ENCODE measurements at places on chromosomes 12 and 14.

- DNase-seq, result peak; percentile 87
Measured at GRCh38 chr14:35385042-35385839, 19.3 kb downstream of the NFKBIA start.

GRCh38 chr12:78088391-78088832 lies 257.7 kb downstream of the NAV3 start:
- DNase-seq, result no peak

DNA sequence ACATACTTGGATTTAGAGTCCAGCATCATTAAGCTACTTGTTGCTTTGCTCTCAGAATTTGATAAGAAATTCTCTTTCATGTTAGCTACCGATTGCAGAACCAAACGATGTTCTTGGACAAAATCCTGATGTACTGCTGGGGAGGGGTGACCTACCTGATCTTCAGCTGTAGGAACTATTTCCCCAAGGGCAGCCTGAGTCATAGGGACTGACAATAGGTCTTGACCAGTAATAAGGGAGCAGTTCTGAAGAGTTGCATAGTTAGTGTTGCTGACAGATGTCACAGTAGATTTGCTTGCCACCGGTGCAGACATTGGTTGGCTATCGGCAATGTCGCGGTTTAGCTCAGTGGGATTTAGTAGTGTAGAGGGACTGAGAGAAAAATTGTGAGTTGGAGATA lies 10.6 kb downstream of the SIX4 start:
- DNase-seq, result no peak

DNA sequence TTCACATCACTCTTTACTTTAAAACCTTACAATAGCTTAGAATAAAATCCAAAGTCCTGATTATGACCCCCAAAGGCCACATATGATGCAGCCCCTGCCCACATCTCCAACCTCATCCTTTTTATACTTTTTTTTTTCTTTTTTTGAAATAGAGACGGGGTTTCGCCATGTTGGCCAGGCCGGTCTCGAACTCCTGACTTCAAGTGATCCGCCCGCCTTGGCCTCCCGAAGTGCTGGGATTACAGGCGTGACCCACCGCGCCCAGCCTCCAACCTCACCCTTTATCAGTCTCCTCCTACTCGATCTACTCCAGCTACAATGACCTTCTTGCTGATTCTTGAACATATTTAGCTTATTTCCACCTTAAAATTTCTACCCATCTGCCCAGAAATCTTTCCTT lies 1.2 kb upstream of the MAPKAPK5 start:
- DNase-seq, result no peak

DNA sequence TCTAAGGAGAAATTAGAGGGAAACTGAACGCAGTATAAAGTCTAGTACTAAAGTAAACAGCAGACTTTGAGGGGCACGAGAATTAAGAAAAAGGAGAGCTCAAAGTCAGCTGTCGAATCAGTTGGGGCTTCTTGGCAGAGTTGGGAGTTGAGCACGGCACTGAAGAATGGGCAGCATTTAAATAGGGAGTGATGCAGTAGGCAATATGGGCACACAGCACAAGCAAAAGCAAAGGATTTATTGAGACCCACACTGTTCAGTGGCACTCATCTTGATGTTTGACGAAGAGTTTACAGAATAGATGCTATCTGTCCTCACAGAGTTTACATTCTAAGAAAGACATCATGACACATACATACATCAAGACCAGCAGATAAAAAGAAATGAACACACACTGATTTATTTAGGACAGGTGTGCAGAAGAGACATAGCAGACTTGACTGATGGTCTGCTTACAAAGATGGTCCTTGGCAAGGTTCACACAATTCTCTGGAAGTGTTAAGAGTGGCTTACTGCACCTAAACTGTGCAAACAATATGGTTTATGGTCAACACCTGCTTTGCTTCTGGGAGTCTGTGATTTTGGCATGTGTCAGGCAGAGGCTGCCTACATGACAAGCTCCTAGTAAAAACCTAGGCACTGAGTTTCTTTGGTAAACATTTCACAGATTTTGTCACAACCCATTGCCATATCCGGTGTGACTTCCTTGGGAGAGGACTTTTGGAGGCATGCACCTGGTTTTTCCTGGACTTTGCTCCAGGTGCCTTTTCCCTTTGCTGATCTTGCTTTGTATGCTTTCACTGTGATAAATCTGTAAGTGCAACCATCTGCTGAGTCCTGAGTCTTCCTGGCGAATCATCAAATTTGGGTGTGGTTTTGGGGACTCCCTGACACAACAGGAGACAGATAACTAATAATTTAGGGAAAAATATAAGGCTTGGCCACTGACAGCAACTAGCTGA lies 26.3 kb downstream of the ALKBH1 start:
- DNase-seq, result no peak

- DNase-seq, result no peak
Measured at GRCh38 chr12:53476769-53477209, 22.5 kb downstream of the MAP3K12 start.

- no peak for DNase-seq
Measured at GRCh38 chr12:19142499-19142898, 13.0 kb downstream of the PLEKHA5 start.

All from sciatic nerve (tissue), 2 donors.